Cardiac fibroblast (primary cell): ENCODE measurements at places on chromosomes 16 and 17.
A peak's percentile ranks its signal among the peaks of the same experiment; 100 is the strongest.

GRCh38 chr16:68790130-68790761, 53.1 kb upstream of the TANGO6 start:
- peak; percentile 81 for DNase-seq

DNA sequence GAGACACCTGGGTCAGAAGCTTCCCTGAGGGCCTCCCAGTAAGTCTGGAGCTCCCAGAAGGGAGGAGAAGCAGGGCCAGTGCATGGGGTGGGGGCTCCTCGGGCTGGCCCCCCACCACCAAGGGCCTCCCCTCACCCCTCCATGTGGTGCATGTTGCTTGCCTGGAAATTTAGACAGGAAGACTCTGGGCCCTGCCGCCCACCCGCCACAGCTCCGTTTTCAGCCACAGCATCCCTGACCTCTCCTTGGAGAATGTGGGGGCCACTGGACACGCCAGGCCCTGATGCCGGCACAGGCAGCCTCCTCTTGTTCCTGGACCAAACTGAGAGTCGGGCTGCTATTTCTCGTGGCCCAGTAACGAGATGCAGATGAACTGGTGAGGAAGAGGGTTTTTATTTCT, 2.7 kb upstream of the METTL26 start:
- no peak for DNase-seq

DNA sequence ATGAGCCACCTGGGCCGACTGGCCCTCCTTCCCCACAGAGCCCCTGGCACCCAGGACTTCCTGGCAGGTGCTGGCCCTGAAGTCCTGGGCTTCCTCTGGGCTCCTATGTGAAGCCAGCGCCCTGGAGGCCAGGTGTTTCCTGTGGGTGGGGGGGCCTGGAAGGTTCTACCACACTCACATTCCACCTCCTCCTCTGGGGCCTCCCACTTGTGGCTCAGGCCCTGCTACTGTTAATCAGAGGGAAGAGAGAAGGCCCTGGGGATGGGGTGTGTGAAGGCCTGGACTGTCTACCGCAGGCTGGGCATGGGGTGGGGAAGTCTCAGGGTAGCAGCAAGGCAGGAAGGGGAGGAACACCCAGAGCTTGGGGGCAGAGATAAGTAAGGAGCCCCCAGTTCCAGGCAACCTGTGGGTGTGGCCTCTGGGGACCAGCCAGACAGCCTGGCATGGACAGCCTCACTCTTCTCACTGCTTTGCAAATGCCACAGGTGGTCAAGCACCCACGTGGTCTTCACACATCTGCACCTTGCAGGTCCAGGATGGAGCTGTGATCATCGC, 111.9 kb upstream of the TNRC6C start:
- no peak for DNase-seq

DNA sequence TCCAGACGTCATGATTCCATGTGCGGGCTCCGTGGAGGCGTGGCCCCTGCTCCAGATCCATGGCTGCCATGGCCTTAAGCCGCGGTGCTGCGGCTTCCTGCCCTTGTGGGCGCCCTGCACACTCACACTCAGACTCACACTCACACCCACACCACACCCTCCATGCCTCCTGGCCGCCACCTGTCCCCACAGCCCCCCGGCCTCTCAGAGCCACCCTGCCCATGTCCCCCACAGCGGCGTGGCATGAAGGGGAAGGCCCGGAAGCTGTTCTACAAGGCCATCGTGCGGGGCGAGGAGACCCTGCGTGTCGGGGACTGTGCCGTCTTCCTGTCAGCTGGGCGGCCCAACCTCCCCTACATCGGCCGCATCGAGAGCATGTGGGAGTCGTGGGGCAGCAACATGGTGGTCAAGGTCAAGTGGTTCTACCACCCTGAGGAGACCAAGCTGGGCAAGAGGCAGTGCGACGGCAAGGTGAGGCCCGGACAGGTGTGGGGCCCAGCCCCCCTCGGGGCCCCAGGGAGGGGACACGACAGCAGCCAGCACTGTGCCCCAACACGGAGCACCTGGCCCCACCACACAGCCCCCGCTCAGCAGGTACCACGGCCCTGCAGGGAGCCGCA, 50.0 kb downstream of the ACTG1 start:
- no peak for DNase-seq

DNA sequence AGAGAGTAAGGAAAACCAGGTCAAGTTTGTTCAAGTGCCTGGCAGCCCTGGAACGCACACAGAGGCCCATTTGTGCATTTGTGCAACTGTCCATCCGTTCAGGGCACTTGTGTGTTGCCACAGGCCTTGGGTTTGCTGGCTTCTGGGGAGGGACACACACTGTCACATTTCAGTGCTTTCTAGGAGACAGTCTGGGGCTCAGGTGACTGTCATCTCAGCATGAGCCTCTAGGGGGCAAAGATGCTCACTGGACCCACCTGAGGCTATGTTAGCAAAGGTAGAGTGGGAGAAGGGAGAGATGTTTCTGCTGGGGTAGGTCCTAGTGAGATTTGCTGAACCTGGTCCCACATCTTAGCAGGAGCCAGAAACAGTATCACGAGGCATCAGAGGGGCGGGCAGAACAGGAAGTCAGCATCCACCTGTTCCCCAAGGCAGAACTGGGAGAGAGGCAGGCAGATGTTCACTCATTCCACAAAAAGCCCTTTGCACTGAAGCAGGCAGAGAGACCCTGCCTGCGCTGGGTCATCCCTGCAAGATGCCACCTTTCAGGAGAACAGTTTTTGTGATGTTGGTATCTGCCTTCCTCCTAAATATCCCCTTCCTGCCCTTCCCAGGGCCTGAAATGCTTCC, 48.5 kb downstream of the RAI1 start:
- DNase-seq: no peak

DNA sequence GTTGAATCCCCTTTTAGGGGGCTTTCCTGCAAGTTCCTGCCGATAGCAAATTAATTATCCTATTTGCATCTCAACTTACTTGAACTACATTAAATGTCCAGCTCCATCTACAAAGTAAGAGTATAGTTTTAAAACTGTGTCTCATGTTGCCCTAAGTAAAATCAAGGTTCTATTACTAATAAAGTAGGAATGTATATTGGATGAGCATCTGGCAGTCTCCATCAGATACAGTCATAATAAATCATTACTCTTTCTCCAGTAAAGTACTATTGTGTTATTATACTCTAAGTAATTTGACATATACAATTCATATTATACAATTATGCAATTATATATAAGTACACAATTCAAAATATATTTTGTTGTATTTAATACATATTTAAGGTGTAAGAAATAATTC, 249.3 kb downstream of the CEP112 start:
- DNase-seq: peak; percentile 31

- DNase-seq: no peak
Observed at GRCh38 chr16:3764409-3764808, 47.1 kb upstream of the TRAP1 start.

DNA sequence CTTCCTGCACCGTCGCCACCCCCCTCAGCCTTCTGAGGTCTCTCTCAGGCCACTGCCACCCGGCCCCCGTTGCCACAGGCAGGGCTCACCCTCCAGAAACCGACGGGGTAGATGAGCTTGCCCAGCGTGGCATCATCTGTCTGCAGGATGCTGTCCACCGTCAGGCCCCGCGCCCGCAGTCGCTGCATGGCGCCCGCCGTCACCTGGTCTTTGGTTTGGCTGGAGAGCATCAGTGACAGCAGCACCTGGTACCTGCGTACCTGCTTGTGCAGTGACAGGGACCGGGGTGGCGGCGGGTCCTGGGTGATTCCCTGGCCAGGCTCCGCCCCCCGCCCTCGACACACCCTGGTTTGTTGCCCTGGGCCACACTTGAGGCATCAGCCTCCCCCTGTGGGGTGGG, 3.1 kb downstream of the NTHL1 start:
- no peak for DNase-seq

DNA sequence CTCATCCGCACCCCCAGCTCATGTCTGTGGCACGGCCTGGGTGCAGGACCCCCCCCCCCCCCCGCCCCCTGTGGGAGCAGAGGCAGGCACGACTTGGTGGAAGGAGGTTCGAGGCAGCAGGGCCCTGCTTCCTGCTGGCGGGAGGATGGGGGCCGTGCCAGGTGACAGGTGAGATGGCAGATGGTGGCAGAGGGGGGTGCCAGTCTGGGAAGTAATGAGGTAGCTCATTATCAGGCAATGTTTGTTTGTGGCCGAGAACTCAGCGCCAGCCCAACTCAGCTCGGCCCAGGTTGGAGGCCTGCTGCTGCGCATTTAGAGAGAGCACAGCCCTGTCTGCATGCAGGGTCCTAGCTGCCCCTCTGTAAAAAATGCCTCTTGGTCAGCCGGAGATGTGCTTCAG, 40.1 kb upstream of the JPH3 start:
- DNase-seq: no peak

DNA sequence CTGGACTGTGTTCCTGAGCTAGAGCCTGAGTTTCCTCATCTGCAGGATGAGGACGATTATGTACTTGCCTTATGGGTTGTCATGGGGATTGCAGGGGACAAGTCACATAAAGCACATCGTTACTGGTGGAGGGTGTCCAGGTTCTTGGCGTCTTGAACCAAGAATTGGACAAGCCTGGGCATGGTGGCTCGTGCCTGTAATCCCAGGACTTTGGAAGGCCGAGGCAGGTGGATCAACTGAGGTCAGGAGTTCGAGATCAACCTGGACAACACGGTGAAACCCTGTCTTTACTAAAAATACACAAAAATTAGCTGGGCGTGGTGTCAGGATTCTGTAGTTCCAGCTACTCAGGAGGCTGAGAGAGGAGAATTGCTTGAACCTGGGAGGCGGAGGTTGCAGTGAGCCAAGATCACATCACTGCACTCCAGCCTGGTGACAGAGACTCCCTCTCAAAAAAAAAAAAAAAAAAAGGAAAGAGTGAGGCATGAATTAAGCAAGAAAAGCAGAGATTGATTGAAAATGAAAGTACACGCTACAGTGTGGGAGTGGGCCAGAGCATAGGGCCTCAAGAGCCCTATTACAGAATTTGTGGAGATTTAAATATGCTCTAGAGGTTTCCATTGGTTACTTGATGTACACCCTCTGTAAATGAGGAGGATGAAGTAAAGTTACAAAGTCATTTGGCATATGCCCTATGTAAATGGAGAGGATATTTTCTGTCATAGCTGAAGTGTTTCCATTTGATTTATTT, 30.7 kb downstream of the ADGRG5 start:
- no peak for DNase-seq

DNA sequence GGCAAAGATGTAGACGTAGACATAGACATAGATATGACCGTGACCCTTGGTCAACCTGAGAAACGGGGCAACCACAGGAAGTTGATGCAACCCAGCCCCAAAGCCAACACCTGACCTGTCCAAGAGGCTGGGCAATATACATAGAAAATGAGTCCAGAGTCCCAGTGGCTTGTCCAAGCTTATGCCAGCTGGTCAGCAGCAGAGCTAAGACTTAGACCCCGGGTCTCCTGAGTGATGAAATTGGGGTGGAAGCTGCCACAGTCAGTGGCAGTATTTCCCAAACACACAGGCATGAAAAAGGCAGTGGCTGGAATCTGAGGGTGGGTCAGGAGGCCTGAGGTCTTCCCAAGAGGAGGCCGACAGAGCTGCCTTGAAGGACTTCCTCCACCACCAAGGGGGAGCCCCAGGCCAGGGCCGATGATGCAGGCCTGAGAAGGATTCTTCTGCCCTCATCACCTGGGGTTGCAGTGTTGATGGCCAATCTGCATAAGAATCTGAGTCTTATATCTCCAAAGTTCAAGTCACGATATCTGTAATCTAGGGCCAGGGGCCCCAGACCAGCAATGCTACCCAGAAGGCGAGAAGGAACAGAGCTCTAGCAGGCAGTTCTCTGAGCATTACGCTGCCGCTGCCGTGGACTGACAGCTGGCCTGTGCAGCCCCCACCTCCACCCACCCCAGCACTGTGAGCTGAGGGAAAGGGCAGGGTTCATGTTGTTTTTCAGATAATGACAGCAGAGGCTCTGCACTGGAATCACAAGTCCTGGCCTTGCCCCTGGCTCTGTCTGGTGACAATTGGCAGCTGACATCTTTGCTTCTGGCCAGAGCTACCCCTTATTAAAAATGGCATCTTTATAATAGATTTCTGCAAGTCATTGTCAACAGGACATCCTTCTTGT, 72.7 kb downstream of the GNAO1 start:
- DNase-seq: no peak

GRCh38 chr17:75779987-75780889, 4.4 kb upstream of the UNK start:
- DNase-seq: no peak

DNA sequence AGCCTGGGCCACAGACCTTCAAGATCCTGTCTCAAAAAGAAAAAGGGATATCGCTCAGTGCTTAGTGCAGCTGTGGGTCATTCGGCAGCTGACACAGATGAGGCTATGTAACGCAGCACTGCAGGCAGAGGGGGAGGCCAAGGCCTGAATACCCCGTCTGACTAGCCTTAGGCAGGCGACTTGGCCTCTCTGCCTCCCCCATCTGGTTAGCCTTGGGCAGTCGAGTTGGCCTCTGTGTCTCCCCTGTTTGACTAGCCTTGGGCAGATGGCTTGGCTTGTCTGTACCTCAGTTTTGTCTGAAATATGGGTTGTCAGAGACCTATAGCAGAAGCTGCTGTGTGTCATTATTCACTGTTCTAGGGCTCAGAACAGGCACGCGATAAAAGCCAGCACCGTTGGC, 10.0 kb downstream of the SPATA33 start:
- no peak for DNase-seq

- DNase-seq: no peak
Observed at GRCh38 chr17:6994666-6995256, 1.1 kb upstream of the ALOX12 start.

DNA sequence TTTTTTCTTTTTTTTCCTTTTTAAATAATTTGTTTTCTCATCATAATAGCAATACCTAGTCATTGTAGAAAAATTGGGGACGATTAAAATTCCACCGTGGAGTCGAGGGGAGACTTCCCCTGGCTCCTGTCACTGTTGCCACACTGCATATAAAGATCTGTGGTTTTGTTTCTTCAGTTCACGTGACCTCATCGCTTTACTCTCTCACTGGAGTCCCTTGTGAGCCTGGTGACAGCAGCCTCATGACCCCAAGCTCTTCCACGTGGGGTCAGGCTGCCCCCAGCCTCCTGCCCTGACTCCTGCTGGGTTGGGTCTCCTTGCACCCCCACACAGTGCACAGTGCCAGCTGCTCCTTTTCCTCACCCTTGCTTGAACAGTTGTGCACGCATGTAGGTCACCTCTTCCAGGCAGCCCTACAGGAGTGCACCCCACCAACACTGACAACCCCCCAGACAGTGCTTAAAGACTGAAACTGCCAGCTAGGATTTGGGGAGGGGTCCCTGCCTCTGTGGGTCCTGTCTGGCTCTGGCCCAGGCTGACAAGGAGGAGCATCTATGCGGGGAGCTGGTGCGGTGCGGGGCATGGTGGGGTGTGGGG, 7.3 kb upstream of the METRNL start:
- DNase-seq: no peak

DNA sequence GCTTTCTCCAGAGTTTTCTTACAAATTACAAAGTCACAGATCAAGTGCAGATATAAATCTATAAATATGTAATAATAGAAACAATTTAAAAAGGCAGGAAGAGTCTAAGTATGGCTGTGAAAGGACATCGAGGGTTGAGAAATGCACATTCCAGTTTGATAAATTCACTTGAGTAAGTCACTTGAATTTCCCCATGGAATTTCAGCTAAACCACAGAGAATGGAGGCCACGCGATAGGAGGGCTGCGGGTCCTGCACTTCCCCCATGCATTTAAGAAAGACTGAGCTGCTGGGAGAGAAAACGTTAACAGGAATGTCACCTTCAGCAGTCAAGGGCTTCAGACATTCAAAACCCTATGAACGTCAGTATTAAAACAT, 6.1 kb upstream of the MXRA7 start:
- peak; percentile 95 for DNase-seq
